ENCODE measurements at places on chromosomes 6 and 20.
A peak's percentile ranks its signal among the peaks of the same experiment; 100 is the strongest.

DNA sequence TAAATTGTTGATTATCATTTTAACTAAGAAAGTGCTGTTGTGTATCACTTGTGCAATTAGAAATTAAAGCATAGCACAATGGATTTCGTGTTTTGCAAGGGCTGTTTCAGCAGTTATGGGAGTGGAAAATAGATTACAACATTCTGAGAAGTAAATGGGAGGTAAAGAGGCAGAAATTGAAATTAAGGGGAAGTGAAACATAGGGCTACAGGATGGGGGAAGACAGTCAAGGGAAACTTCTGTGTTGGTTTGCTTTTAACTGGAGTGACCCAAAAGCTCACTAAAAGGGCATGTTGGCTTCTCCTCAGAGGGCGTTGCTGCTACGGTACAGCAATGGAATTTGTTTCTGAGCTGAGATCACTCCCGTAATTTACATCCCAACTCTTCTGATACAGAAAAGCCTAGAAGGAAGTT is 147.5 kb downstream of the BCAS1 start:
- peak; percentile 97 for DNase-seq

DNA sequence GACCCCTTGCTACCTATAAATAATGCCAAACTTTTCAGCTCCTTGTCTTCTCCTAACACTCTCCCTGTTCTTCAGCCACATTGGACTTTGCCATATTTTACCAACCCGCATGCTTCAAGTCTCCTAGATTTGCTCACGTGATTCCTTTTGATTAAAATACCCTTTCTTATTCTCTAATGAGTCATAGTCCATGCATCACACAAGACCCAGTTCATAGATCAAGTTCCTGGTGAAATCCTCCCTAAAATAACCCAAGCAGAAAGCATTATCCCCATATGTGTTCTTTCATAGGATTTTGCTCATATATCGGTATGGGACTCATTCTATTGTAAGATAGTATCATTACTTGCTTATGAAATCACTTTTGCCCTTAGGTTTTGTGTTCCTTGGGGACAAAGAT is 108.9 kb upstream of the STXBP5 start:
- DNase-seq, result no peak

DNA sequence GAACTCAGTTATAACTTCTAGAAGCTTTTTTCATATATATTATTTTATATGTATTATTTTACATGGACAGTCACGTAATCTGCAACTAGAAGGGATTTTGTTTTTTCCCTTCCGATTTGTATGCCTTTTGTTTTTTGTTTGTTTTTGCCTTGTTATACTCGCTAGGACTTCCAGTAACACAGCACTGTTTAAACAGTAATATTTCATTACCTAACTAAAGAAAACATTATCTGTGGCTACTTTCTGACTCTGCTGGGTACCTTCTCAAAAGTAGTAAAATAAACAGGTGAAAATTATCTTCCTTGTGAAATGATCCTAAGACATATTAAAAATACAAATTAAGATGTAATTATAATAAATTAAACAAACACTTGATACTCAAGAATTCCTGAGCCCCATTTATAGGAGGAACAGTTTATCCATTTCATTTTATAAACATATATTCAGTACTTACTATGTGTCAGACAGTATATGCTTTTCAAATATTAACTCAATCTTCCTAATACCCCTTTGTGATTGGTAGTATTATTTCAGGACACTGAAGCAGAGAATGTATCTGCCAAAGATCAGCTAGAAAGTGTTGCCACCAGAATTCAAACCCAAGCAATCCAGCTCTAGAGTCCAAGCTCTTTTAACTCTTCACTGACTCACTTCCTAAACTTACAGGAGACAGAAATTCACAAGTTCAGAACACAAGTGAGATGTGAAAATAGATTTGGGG is 65.3 kb downstream of the MAP3K5 start:
- no peak for DNase-seq

DNA sequence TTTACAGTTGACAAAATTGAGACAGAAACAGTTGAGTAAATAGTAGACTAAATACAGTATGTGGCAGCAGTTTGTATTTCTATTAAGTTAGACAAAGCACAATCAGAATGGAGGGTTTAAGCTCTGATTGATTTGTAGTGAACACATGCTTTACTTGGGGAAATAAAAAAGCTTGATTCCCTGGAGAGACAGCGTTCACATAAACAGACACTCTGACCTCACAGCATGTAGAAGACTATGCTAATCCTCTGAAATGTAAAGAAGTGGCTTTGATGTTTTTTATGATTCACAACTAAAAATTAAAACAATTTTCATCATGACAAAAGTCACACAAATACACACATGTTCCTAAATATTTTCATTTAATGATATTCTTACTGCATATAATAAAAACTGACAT is 126.9 kb upstream of the FAM83B start:
- DNase-seq, result no peak

GRCh38 chr6:136822046-136822375 is 381 bp upstream of the PEX7 start:
- DNase-seq, result no peak

GRCh38 chr20:13913572-13913971 is 76.8 kb downstream of the SEL1L2 start:
- no peak for DNase-seq

DNA sequence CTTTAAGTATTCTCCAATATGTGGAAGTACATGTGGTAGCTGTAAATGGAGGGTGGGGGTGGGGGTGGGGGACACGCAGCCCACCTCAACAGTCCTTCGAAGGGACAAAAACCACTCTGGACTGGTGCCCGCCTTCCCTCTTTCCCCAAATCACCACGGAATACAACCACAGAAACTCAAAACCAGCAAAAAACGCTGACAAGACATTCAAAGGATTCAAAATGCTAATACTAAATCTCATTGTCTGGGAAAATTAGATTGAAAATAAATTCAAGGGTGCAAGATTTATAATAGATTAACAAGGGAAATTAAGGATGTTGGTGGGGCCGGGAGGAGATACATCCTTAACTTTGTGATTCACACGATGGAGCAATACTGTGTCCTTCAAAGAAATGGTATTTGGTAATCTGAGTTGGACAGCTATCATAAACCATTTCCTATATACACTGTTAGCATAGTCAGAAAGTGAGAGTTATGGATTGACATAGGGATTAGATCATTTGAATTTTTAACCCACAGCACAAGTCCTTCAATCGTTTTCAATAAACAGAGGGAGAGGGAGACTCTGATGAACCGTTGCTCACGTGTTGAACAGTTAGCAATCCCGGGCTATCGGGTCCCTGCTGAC is 766 bp upstream of the TBC1D22B start:
- peak; percentile 60 for DNase-seq

- DNase-seq, result no peak
Measured at GRCh38 chr6:64010010-64010409, 374.4 kb downstream of the PHF3 start.

GRCh38 chr6:16216501-16217155 is 21.8 kb upstream of the GMPR start:
- DNase-seq, result no peak

DNA sequence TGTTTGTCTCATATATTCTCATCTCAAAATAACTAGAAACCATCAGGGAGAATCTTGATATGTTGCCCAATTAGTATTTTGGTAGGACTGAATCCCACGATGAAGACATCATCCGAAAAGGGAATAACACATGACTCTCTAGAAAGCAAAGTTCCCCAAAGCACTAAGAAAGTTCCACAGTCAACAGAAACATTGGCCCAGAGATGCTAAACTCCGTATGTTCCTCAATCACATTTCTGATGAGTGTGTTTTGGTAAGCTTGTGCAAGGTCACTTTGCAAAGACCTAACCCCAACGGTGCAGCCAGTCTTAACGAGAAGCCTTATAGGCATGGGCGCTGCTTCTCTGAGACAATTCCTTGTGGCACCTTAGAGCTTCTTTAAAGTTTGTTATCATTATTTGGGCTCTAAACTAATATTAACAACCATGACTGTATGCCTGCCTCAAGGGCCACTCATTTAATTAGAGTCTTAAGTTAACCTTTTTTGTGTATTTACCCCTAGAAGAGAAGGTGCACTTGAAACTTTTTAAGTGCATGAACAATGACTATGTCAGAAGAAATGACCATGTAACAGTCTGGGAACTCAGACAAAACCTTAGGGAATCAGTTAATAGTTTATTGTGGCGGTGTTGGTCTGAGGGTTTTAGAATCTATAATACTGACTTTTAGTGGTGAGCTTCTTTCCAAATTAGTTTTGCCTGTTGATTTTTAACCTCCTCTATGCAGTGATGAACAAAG is 202.0 kb upstream of the RAB32 start:
- no peak for DNase-seq

GRCh38 chr6:107152638-107153430 is 37.5 kb upstream of the BEND3 start:
- no peak for DNase-seq

GRCh38 chr6:101853231-101854085 is 459.9 kb downstream of the GRIK2 start:
- no peak for DNase-seq

DNA sequence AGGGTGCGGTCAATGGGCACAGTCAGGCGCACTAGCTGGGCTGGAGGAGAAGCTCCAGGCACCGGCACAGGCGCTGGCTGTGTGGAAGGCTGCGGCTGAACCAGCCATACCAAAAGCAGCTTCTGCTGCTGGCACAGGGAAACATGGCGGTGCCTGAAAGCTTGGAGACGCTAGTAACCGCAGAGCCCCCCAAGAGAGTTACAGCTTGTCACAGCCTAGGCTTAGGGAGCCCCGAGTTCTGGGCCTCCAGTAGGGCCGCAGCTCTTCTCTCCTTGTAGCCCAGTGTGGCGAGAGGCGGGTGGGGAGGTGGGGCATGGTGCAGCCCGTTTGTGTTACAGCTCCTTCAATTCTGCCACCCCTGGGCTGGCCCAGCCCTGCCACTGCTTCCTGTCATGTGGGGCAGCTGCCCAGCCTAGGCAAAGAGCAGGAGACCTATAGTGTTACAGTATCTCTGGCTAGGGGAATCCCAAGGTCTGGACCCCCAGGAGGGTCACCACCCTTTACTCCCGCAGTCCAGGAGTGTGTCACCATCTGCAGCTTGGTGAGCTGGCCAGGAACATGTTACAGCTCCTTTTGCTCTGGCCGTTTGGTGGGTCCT is 58.6 kb upstream of the MANEA start:
- DNase-seq, result no peak

DNA sequence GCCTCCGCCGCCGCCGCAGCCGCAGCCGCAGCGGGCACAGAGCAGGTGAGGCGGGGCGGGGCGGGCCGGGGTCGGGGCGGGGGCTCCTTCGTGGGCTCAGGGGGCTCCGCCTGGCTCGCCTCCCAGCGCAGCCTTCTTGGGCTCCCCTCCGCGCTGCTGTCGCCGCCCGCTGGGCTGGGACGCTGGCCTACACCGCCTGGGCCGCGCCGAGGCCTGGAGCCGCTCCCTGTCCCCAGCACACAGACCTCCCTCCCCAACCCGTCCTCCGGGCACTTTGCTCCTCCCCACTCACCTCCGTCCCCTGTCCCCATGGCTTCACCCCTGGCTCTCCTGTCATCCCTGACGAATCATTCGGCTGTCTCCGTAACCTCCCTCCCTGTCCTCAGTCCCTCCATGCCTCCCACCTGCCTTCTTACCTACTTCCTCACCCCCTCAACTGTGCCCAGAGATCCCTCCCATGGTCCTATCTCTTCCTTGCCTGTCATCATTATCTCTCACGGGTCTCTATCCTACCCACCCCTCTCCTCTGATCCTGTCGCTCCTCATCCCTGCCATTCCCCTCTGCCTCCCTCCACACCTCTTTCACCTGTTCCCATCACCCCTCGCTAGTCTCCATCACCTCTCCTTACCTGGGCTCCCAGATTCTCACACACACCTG is 512 bp downstream of the TTBK1 start:
- no peak for DNase-seq

- DNase-seq, result peak; percentile 79
Measured at GRCh38 chr6:118980063-118980462, 45.1 kb upstream of the MCM9 start.

DNA sequence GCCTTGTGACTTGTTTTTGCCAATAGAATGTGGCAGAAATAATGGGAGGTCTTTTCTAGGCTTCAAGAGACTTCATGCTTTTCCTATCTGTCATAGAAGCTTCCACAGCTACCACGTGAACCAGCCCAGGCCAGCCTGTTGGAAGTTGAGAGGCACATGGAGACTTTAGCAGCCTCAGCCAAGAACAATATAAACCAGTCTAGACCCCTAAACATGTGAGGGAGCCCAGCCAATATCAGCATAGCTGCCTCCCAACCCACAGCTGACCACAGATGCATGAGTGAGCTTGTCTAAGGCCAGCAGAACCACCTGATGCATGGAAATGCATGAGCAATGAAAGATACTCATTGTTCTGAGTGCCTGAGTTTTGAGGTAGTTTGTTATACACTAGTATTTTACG is 540.7 kb upstream of the BTBD3 start:
- no peak for DNase-seq

- no peak for DNase-seq
Measured at GRCh38 chr6:170383466-170384035, 77.0 kb downstream of the FAM120B start.

GRCh38 chr20:51373713-51374455 is 168.6 kb downstream of the NFATC2 start:
- DNase-seq, result no peak

DNA sequence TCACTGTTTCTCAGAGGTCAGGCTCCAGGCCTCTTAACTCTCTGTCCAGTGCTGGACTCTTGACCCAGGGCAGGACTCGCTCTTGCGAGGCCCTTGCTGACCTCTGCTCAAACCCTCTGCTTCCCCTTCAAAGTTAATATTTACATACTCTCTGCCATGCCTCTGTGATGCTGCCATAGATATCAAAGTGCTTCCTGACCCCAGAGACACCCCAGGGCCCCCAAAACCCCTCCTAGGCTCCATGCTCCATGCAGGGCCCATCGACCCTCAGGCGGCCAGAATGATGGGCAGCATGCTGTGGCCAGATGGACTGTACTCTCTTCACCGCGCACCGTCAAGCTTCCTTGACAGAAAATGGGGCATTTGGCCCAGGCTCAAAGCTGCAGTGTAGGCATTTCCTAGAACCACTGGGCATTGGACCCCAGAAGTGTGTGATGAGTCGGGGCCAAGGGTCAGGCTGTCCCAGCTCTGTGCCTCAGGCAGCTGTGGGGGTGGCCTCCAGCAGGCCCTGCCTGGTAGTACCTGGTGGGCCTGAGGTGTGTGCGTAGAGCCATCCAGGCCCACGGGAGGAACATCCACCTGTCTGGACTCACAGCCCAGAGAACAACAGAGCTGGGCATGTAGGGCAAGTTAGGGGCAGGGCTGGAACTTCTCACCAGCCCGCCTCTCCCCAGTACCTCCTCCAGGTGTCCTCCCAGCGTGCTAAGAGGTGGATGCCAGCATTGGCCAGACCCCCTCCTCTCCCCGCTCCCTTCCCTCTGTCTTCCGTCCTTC is 142.8 kb downstream of the VEGFA start:
- no peak for DNase-seq

- DNase-seq, result no peak
Measured at GRCh38 chr6:111367393-111368088, 115.5 kb downstream of the REV3L start.

- DNase-seq, result peak; percentile 68
Measured at GRCh38 chr6:111210194-111210728, 123.0 kb downstream of the SLC16A10 start.

DNA sequence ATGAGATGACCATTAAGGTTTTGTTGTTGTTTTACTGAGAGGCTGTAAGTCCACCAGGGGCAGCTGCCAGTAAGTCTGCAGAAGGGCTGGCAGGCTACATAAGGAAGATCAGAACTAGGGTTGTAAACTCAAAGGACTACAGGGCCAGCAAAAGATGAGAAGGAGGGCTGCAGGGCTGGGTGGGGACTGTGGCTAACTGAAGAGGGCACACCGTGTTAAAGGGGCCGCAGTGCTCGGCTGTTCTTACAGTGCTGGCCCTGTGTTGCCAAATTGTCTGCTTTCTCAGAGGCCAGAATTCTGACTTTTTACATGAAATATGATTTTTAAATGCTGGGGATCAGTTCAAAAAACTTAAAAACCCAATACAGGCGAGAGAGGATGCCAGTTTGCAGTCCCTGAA is 25.5 kb upstream of the ZNF318 start:
- DNase-seq, result no peak
